Adrenal gland (tissue), 19 donors: ENCODE measurements at places on chromosomes 11 and 22. TPM values are rescaled to one million over a fixed set of nuclear protein-coding genes. Genes with fewer than 3 reads are reported as not detected.

DNA sequence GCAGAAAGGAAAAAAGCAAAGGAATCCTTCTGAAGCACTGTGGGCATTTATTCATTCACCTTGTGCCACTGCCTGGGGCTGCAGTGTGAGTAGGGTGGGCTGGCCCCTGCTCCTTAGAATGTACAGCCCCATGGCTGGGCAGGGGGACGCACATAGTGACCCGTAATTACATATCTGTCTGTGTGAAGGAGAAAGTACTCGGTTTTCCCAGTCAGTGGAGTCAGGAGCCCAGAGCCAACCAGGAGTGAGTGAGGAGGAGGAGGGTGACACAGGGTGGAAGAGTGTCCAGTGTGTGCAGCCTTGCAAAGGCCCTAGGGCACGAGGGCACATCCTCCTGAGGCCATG lies 91.9 kb downstream of the CDKN1C start:
- no peak overlapping the region for H3K27ac ChIP-seq
- H3K36me3 ChIP-seq, result no peaks in the 10 kb centered on the region
- DNase-seq, result peak; percentile 10
- H3K27me3 ChIP-seq, result no peaks in the 10 kb centered on the region
- no peak overlapping the region for H3K4me3 ChIP-seq

DNA sequence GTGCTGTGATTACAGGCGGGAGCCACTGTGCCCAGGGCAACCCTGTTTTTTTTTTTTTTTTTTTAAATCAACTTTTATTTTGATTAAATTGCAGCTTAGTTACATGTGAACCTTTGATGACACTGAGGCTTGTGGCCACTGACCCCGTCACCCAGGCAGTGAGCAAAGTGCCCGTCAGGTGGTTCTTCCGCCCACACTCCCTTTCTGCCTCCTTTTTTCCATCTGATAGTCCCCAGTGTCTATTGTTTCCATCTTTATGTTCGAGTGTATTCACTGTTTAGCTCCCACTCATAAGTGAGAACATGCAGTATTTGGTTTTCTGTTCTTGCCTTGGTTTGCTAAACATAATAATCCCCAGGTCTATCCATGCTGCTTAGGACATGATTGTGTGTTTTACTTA lies 110.9 kb upstream of the GRK3 start:
- H3K27me3 ChIP-seq, result no peaks in the 10 kb centered on the region
- H3K36me3 ChIP-seq, result peaks cover 14% of the 10 kb centered on the region
- no peak overlapping the region for H3K27ac ChIP-seq
- DNase-seq, result no peak

GRCh38 chr11:76252631-76253070 lies 46.3 kb upstream of the WNT11 start:
- no peak for DNase-seq
- no peak overlapping the region for H3K4me3 ChIP-seq
- H3K27ac ChIP-seq, result no peak overlapping the region
- H3K4me1 ChIP-seq, result no peaks in the 10 kb centered on the region

DNA sequence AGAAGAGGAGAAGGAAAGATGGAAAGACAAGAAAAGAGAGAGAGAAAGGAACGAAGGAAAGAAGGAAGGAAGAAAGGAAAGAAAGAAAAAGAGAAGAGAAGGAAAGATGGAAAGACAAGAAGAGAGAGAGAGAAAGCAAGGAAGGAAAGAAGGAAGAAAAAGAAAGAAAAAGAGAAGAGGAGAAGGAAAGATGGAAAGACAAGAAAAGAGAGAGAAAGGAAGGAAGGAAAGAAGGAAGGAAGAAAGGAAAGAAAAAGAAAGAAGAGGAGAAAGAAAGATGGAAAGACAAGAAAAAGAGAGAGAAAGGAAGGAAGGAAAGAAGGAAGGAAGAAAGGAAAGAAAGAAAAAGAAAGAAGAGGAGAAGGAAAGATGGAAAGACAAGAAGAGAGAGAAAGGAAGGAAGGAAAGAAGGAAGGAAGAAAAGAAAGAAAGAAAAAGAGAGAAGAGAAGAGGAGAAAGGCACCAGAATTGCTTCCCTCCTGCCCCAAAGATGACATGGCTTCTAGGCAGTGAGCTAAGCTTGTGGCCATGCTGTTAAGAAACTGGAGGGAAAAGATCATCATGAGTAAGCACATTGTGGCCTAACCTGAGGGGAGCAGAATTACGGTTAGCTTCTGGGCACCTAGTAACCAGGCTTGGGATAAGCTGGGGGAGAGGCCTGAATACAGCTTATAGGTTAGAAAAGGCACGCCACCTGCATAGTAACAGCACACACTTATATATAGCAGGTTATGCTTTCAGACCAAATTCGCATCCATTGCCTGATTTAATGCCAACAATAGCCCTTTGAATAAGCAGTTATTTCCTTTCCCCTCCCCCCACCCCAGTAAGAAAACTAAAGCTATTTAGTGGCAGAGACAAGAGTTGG lies 2.3 kb upstream of the ST3GAL4 start:
- H3K27ac ChIP-seq, result no peak overlapping the region
- no peaks in the 10 kb centered on the region for H3K36me3 ChIP-seq
- H3K4me1 ChIP-seq, result peaks cover 68% of the 10 kb centered on the region
- H3K4me3 ChIP-seq, result no peak overlapping the region
- DNase-seq, result no peak

DNA sequence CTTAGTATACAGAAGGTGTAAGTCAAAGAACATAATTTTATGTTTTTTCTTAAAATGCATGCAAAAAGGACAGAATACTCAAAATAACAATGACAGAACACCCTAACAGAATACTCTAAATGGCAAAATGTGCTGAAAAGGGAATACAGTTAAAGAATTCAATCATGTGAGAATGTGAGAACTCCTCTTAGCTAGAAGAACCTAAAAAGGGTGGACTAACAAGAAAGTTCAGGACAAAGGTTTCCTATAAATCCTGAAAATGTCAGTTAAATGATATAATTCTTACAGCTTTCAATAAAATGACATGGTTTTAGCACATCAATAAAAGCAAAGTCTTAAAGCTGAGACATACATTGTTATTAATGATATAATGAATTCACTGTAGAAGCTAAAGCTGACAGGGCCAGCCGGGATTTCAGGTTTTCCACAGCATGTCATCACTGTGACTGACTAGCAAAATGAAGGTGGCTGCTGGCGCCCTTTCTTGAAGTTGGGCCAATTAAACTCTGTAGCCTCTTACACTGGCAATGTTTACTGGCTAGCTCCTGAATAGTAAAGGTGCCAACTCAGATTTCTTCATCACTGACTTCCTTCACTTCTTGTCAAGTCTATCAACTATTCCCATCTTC lies 244.4 kb downstream of the TTC28 start:
- H3K4me3 ChIP-seq, result no peak overlapping the region
- H3K4me1 ChIP-seq, result peaks cover under 1% of the 10 kb centered on the region
- H3K27ac ChIP-seq, result no peak overlapping the region
- no peaks in the 10 kb centered on the region for H3K27me3 ChIP-seq

- H3K27ac ChIP-seq, result no peak overlapping the region
- no peaks in the 10 kb centered on the region for H3K36me3 ChIP-seq
- no peak overlapping the region for H3K4me3 ChIP-seq
- no peak for DNase-seq
- H3K27me3 ChIP-seq, result no peaks in the 10 kb centered on the region
- H3K4me1 ChIP-seq, result no peaks in the 10 kb centered on the region
Observed at GRCh38 chr11:117966908-117967307, 19.3 kb upstream of the IL10RA start.

- DNase-seq, result no peak
- no peaks in the 10 kb centered on the region for H3K27me3 ChIP-seq
- H3K4me3 ChIP-seq, result no peak overlapping the region
- no peaks in the 10 kb centered on the region for H3K36me3 ChIP-seq
- H3K27ac ChIP-seq, result no peak overlapping the region
Observed at GRCh38 chr11:27558401-27558800, 51.8 kb upstream of the LIN7C start.

GRCh38 chr11:26087120-26087935 lies 244.6 kb upstream of the ANO3 start:
- no peaks in the 10 kb centered on the region for H3K4me1 ChIP-seq
- no peaks in the 10 kb centered on the region for H3K27me3 ChIP-seq
- H3K4me3 ChIP-seq, result no peak overlapping the region
- no peak for DNase-seq
- no peaks in the 10 kb centered on the region for H3K36me3 ChIP-seq

DNA sequence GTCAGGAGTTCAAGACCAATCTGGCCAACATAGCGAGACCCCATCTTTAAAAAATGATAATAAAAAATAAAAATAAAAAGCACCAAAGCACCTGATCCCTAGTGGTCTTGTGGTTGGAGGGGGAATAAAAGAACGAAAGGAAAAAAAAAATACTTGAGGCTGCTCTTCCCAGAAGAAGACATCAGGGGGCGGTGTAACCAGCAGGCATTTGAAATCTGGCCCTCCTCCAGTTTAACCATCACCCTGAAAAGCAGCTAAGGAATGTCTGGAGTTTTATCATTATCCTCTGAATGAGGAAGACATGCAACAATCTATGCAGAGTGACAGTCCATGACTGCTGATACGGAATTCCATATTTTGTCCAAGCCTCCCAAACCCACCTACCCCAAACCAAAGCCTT lies 5.6 kb upstream of the KCTD17 start:
- no peaks in the 10 kb centered on the region for H3K27me3 ChIP-seq
- DNase-seq, result no peak
- H3K4me1 ChIP-seq, result no peaks in the 10 kb centered on the region
- H3K36me3 ChIP-seq, result no peaks in the 10 kb centered on the region

DNA sequence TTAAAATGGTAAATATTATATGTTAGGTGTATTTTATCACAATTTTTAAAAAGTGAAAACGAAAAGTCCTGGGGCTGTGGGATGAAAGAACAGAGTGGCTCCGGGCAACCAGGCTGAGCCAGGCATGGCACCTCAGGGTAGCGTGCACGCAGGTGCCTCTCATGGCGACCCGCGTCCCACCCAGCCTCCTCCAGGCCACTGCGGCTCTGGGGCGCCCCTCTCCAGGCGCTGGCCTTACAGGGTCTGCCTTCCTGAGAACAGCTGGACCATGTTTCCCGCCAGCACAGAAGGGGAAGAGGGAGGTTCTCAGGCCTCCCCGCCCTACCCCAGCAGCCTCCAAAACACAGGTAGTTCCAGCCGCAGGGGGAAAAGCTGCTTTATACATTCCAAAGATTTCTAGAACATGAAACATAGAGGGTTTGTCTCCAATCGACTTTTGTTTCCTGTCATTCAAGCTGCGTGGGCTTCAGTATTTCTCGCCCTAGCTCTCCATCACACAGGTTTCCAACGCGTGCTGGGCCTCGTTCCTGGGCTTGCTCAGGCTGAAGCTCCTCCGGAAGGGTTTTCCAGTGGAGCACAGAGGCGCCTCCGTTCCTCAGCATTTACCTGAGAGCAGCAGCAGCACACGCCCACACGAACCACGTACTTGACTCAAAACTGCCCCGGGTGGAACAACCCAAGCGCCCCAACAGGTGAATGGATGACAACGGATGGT lies 10.5 kb downstream of the EHD1 start:
- no peak for DNase-seq
- no peak overlapping the region for H3K4me3 ChIP-seq
- H3K27me3 ChIP-seq, result no peaks in the 10 kb centered on the region
- H3K36me3 ChIP-seq, result peaks cover 25% of the 10 kb centered on the region
- H3K4me1 ChIP-seq, result peaks cover 35% of the 10 kb centered on the region
- no peak overlapping the region for H3K27ac ChIP-seq

DNA sequence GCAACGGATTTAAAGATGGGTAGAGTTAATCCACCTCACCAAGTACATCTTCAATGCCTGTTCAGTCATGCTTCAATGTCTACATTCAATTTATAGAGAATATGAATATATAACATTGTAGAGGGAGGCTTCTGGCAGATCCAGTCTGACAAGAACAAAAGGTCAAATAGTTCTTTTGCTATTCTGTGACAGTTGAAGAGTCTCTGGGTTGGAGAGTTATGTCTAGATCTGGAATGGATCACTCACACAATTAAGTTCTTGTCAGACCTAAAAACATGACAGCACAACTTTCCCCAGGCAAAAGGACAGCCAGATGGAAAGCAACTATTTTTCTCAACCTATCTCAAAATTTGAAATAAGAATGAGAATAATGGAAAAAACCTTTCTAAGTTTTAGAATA lies 15.3 kb upstream of the GAB2 start:
- H3K4me1 ChIP-seq, result no peaks in the 10 kb centered on the region
- no peaks in the 10 kb centered on the region for H3K27me3 ChIP-seq
- H3K4me3 ChIP-seq, result no peak overlapping the region
- H3K36me3 ChIP-seq, result no peaks in the 10 kb centered on the region

GRCh38 chr11:132579136-132579535 lies 953.2 kb downstream of the OPCML start:
- H3K4me3 ChIP-seq, result no peak overlapping the region
- no peaks in the 10 kb centered on the region for H3K27me3 ChIP-seq
- H3K4me1 ChIP-seq, result no peaks in the 10 kb centered on the region
- no peak for DNase-seq

GRCh38 chr11:103690356-103690755 lies 346.1 kb upstream of the DDI1 start:
- no peak overlapping the region for H3K4me3 ChIP-seq
- no peaks in the 10 kb centered on the region for H3K4me1 ChIP-seq
- no peaks in the 10 kb centered on the region for H3K36me3 ChIP-seq
- H3K27me3 ChIP-seq, result no peaks in the 10 kb centered on the region
- H3K27ac ChIP-seq, result no peak overlapping the region

GRCh38 chr22:43142880-43143562 lies at the start of gene MCAT:
TSS of gene MCAT (minus strand) at chr22:43143398. CDS start at chr22:43143348, 50 bp downstream.
- no peak within 1 kb of the TSS for H3K27ac ChIP-seq
- peak; percentile 85 for DNase-seq
- peaks cover 17% of the 10 kb centered on the region for H3K4me1 ChIP-seq
- no peaks in the 10 kb centered on the region for H3K27me3 ChIP-seq
- H3K4me3 ChIP-seq, result peak within 1 kb of the TSS; percentile 11
- peaks cover 27% of the 10 kb centered on the region for H3K36me3 ChIP-seq

GRCh38 chr11:2399488-2400068 lies 972 bp upstream of the TSSC4 start:
- no peaks in the 10 kb centered on the region for H3K27me3 ChIP-seq
- no peak for DNase-seq
- peak overlapping the region; percentile 47 for H3K4me3 ChIP-seq
- peak overlapping the region; percentile 98 for H3K27ac ChIP-seq
- H3K36me3 ChIP-seq, result peaks cover 63% of the 10 kb centered on the region
- H3K4me1 ChIP-seq, result peaks cover 22% of the 10 kb centered on the region

- no peak overlapping the region for H3K4me3 ChIP-seq
- H3K36me3 ChIP-seq, result no peaks in the 10 kb centered on the region
- H3K27me3 ChIP-seq, result peaks cover 2% of the 10 kb centered on the region
- no peak overlapping the region for H3K27ac ChIP-seq
- no peaks in the 10 kb centered on the region for H3K4me1 ChIP-seq
- peak; percentile 51 for DNase-seq
Observed at GRCh38 chr22:35150183-35151107, 84.5 kb downstream of the ISX start.

GRCh38 chr11:75514596-75514995 lies 11.1 kb downstream of the GDPD5 start:
- H3K27me3 ChIP-seq, result no peaks in the 10 kb centered on the region
- no peak overlapping the region for H3K27ac ChIP-seq
- H3K4me3 ChIP-seq, result no peak overlapping the region
- H3K36me3 ChIP-seq, result no peaks in the 10 kb centered on the region
- no peak for DNase-seq
- H3K4me1 ChIP-seq, result no peaks in the 10 kb centered on the region

GRCh38 chr11:62081378-62082291 lies 42.2 kb upstream of the INCENP start:
- no peaks in the 10 kb centered on the region for H3K4me1 ChIP-seq
- no peaks in the 10 kb centered on the region for H3K36me3 ChIP-seq
- H3K27ac ChIP-seq, result no peak overlapping the region
- DNase-seq, result peak; percentile 94
- H3K4me3 ChIP-seq, result no peak overlapping the region
- H3K27me3 ChIP-seq, result no peaks in the 10 kb centered on the region

SCN3B gene
- total RNA-seq, result 1.7 TPM

DBX1 gene
- not detected for total RNA-seq

MPPED1 gene
- not detected for total RNA-seq

PDGFB gene
- 9.2 TPM for total RNA-seq

DDTL gene
- 1.2 TPM for total RNA-seq

KRTAP5-6 gene
- total RNA-seq, result not detected

MUC5AC gene
- total RNA-seq, result not detected
